Activated CD4-positive, CD25-positive, alpha-beta regulatory T cell (primary cell): ENCODE measurements at places on chromosomes 7 and 10.

DNA sequence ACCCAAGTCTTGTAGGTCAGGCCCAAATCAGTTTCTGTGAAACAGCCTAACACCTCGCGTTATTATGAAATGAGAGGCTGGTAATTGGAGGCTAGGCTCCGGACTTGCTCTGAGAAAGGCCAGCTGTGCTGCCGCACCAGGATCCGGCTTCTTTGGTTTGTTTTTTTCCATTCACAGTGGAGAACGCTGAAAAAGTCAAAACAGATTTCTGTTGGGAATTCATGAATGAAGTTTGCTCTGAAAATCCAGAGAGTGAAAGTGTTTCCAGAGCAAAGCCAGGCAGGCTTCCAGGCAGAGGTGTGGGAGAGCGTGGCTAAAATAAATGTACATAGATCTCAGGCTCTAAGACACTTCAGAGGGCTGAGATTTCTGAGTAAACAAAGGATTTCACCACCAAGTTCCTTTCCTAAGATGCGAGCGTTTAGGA, 240.1 kb downstream of the TRIL start:
- DNase-seq: no peak

DNA sequence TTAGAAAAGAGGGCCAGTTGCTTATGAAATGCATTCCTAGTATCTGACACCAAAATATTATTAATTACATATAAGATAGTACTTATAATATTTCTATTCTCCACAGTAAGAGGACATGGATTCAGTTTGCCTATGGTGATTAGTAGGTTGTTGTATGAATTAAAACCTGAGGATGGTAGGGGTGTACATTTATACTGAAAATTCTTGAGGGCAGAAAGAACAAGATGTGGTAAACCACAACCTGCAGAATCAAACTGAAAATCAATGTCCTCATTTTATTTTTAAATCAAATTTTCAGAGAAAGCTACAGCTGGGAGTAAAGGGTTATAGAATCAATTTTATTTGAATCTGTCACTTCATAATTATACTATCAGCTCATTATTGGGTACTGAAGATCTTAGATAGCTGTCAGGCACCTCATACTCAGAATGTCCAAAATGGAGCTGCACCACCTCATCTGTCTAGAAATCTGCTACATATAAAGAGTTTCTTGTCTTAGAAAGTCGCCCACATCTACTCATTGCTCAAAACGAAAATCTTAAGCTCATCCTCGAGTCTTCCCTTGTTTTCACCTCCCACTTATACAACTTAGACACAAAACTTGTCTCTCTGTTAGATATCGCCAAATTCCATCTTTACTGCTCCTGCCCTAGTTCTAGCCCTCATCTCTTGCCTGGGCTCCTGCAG, 65.4 kb downstream of the MYO3A start:
- DNase-seq: no peak

- DNase-seq: no peak
These were observed 584.6 kb upstream of the POM121L12 start for GRCh38 chr7:52450816-52451215.

- DNase-seq: no peak
These were observed 31.6 kb downstream of the SH3PXD2A start for GRCh38 chr10:103823706-103824272.

- no peak for DNase-seq
These were observed 146.9 kb downstream of the KCNMA1 start for GRCh38 chr10:77490534-77491314.

- no peak for DNase-seq
These were observed at the start of gene AKR1B15 for GRCh38 chr7:134548877-134549276. AKR1B15 (plus strand) TSS chr7:134549110; CDS start chr7:134564620, 15,510 bp downstream.

DNA sequence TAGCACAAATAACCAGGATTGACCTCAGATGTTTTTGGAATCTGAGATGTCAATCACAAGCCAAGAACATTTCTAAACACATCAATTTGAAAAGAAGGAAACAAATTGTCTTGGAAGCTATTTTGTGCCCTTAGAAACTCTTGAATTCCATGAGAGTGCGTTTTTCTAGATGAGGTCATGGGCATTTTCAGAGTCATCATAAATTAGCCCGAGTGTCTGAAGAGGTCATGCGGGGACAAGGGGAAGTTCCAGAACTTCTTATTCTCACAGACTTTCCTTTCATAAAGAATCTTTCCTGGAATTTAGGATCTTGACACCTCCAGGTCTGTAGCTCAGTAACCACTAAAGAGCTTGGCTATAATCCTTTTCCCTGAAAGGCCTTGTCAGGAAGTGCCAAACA, 28.2 kb downstream of the IL2RA start:
- no peak for DNase-seq

GRCh38 chr7:5429253-5429856, 5.7 kb upstream of the TNRC18 start:
- DNase-seq: no peak

DNA sequence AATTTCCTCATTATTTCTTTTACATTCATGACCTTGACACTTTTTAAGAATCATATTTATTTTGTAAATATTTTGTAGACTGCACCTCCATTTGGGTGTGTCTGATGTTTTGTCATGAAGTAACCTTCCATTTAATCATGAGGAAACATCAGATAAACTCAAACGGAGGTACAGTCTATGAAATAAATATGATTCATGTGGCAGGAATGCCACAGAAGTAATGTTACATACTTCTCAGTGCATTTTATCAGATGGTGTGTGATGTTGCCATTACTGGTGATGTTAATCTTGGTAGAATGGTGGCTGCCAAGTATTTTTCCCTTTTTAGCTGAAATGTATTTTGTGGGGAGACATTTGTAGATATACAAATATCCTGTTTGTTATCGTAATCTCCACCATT, 64.9 kb downstream of the ZNF37A start:
- no peak for DNase-seq

DNA sequence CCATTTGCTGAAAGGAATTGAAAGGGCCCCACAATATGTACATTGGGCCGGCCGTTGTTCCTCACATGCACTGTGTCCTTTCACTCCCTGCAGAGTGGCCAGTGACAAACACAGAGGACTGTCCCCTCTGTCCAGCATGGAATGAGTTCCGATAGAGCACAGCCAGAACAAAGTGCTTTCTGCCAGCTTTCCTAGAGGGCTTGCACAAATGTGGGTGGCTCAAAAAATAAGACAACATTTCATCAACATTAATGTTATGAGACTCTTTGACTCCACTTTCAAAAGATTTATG, 2.4 kb downstream of the PKD2L1 start:
- no peak for DNase-seq

DNA sequence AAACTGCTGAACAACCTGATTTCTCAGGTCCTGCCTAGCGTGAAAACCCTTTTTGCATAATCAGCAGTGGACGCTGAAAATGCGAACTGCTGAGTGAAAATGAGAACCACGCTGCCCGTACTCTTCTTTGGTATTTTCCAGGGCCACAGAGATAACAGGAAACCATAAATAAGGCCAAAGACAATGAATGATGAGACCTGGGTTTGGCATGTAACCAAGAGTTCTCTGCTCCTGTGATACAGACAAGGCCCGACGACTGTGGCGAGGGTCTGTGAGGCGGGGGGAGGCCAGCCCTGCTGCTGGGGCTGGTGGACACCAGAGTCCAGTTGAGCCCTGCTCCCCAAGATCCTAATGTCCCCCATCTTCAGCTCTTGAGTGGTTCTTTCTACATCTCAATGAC, 236.0 kb downstream of the WDR11 start:
- DNase-seq: no peak

- no peak for DNase-seq
These were observed 15.0 kb downstream of the CYP51A1 start for GRCh38 chr7:92119213-92119759.

GRCh38 chr7:3089493-3089892, 45.8 kb upstream of the CARD11 start:
- DNase-seq: no peak

DNA sequence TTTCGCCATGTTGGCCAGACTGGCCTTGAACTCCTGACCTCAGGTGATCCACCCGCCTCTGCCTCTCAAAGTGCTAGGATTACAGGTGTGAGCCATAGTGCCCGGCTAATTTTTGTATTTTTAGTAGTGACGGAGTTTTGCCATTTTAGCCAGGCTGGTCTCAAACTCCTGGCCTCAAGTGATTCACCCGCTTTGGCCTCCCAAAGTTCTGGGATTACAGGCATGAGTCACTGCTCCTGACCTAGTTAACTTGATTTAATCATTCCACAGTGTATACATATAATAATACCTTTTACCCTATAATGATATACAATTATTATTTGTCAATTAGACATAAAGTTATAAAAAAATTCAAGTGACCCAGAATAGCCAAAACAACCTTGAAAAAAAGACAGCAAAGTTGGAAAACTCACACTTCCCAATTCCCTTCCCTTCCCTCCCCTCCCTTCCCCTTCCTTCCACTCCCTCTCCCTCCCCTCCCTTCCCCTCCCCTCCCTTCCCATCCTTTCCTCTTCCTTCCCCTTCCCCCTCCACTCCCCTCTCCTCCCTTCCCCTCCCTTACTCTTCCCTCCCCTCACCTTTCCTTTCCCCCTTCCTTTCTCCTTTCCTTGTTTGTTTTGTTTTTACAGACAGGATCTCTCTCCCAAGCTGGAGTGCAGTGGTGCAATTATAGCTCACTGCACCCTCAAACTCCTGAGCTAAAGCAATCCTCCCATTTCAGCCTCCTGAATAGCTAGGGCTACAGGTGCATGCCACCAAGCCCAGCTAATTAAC, 14.8 kb upstream of the ZMIZ2 start:
- DNase-seq: no peak

DNA sequence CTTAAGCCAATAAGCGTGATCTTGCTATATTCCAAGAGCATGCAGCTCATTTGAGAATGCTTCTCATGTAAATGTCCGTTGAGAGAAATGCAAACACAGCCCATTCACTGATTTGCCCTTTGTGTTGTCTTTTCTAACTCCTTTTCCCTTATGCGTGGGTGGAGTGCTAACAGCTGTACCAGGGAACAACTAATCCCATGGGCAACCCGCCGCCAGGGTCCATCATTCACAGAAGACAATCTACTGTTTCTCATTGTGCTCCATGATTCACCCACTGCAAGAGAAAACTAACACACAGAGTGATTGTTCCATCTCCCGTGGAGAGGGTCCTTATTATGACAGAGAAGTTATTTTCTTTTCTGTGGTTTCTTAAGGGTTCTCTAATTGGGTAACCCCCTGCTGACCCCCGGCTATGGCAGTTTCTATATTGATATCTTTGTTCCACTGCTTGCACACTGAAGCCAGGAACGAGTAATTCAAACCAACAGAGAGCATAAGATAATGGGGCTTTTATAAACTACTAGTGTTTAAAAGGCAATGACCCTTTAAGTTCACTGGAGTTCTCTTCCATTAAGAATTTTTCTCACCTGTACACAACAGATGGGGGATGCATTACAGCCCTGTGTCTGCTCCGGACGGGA, 298.7 kb downstream of the BAMBI start:
- no peak for DNase-seq

DNA sequence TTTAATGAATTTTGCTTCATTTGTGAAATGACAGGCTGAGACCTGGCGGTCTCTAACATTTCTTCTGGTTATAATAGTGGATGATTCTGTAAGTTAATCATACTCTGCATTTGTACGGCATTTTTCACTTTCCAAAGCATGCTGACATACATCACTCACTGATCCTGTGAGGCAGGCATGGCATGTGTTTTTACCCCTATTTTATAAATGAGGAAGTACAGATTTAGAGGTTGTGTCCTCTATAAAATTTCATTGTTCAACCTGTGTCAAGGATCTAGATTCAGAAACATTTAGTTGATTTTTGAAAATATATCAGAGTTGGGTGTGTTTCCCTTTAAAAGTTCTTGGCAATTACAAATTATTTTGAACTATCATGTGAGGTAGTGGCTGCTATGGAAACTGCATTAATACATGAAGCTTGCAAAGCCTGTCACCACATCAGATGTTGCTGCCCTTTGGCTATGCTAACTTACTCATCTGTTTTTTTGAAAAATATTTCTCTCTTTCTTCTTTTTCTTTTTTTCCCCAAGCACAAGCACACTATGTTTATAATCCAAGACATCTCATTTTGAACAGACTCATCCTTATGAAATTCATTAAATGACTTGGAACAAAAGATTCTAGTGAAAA, 172.7 kb downstream of the GNAI1 start:
- DNase-seq: no peak

DNA sequence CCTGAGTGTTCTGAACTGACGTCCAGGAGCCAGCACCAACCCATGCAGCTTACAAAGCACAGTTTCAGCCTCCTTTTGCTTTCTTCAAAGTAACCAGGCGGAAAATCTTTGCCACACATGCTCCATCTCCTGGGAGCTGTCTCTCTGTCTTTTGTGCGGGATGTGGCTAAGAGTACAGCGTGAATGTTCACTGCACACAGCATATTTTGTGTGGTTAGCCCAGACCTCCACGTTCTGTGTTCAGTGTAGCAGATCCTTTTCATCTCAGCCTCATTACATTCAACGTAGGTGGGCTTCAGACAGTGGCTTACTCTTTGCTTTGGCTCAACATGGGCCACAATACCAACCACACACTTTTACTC, 200.8 kb downstream of the TNS3 start:
- no peak for DNase-seq

GRCh38 chr7:55160539-55160938, 141.7 kb downstream of the EGFR start:
- no peak for DNase-seq

DNA sequence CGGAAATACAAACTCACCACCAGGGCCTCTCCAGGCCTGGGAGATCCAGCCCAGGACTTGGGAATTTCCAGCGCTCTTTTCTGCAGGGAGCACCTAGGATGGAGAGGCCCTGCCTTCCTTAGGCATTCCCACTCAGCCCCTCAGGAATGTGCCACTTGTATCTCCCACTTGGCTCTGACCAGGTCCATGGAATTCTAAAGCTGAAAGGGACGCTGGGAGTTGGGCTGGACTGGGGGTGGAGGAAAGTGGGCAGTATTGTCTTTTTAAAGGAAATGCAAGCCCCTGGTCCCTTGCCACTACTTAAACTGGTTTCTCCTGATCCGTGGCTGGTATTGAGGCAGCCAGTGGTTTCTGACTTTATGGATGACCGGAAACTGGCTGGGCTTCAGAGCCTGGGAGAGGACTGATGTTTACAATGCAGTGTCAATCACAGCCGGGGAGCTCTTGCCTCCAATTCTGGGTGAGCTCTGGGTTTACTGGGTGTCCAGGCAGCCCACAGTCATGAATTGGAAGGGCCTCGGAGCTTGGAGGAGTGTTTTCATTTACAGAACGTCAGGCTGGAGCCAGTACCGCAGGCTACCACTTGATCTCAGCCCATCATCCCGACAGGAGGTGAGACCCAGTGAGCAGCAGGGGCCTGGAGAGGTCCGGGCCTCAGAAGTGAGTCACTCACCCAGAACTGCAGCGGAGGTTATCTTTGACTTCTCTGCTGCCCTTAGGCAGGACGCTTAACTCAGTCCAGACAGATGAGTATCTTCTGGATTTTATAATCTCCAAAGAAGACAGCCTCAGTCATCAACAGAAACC, 27.3 kb downstream of the AGAP3 start:
- DNase-seq: no peak

- DNase-seq: no peak
These were observed 3.4 kb downstream of the PRKAG2 start for GRCh38 chr7:151873402-151873965.
